ENCODE measurements at places on chromosomes 2 and 18.

DNA sequence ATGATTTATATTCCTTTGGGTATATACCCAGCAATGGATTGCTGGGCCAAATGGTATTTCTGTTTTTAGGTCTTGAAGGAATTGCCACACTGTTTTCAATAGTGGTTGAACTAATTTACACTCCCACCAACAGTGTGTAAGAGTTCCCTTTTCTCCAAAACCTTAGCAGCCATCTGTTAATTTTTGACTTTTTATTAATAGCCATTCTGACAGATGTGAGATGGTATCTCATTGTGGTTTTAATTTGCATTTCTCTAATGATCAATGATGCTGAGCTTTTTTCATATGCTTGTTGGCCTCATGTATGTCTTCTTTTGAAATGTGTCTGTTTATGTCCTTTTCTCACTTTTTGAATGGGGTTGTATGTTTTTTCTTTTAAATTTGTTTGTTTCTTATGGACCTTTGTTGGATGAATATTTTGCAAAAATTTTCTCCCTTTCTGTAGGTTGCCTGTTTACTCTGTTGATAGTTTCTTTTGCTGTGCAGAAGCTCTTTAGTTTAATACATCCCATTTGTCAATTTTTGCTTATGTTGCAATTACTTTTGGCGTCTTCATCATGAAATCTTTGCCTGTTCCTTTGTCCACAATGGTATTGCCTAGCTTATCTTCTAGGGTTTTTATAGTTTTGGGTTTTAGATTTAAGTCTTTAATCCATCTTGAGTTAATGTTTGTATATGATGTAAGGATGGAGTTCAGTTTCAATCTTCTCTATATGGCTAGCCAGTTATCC, 119.7 kb upstream of the XIRP2 start:
- DNase-seq = no peak

GRCh38 chr2:50513724-50514123, 518.2 kb downstream of the NRXN1 start:
- no peak for DNase-seq

GRCh38 chr2:216495656-216496055, 3.0 kb upstream of the RPL37A start:
- no peak for DNase-seq

- DNase-seq = no peak
These were observed 161.1 kb downstream of the FAM210A start for GRCh38 chr18:13565228-13565627.

- no peak for DNase-seq
These were observed 286.5 kb upstream of the CDH7 start for GRCh38 chr18:65464361-65464760.

DNA sequence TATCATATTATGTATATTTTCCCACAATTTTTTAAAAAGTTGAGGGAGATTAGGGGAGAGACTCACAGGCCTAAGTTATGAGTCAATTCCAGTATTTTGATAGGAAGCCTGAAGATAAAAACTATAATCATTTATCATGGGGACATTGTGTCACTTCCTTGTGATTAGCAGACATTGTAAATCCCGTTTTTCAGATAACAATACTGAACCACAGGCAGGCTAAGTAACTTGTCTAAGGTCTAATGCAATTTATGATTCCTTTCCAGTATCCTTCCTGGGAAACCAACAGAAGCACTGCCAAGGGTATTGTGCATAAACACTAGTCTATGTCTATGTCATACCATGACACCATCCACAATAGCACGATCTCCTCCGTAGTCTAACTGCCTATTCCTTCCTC, 235.2 kb upstream of the PIK3C3 start:
- no peak for DNase-seq

DNA sequence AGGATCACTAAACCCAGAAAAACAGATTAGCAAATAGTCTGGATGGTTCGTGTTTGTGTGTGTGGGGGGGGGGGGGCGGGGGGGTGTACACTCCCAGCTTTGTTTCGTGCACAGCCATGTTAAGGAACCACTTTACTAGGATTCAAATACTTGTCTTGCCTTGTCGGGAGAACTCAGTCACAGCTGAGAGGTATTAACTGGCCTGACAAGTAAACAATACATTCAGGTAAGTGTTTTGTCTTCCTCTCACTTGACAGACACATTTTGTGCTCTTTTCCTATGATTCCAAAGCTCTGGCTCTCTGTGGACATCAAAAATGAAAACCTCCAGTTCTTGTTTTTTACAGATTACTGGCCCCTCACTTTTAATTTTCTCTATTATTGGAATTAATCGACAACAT, 173.5 kb downstream of the LRP1B start:
- no peak for DNase-seq

GRCh38 chr2:53813151-53813550, 26.3 kb downstream of the ERLEC1 start:
- no peak for DNase-seq

- DNase-seq = no peak
These were observed 935.7 kb downstream of the LRP1B start for GRCh38 chr2:141195087-141195486.

- no peak for DNase-seq
These were observed 142.8 kb downstream of the NDUFA10 start for GRCh38 chr2:239882331-239882732.

DNA sequence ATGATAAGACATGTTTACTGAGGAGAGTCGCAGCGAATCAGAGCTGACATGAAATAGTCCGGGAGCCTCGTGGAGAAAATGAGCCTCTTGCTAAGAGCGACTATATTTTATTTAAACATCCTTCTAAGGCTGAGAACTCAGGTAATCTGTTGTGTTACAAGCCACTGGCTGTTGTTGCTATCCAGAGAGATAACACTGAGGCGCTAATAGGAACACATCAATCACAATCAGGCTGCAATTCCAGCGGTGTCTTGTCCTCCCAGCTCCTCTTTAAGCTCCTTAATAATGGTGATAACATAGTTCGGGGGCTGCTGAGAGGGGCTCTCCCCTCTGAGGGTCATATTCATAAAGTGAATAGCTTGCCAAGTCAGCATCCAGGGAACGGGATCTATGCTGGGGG, 95.1 kb downstream of the INSIG2 start:
- no peak for DNase-seq

GRCh38 chr2:225512876-225513540, 113.5 kb downstream of the NYAP2 start:
- DNase-seq = no peak

DNA sequence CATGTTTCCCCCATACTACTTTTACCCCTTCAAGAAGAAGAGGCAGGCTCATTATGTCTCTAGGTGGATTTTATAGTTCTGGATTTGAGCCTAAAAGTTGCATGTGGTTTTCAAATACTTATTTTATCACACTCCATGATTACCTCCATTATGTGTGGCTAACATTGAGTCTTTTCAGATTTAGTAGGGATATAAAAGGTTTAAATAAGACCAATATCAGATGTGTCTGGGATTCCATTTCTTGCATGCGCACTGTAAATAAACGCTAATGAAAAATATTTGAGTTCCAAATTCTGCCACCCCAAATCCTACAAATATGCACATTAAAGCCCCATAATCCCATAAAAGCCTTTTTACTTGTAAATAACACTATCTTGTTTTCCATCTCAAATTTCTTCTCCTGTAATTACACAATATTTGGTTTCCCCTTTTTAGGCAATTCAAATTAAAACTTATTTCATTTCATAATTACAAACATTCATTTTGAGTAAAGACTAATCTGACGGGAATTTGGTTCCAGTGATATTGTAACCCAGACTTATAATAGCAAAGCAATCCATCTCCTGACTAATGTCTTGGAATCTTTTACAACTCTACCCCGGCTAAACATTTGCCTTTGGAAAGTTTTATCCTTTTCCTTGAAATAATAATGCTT, 600.0 kb downstream of the SLC4A3 start:
- peak; percentile 84 for DNase-seq

DNA sequence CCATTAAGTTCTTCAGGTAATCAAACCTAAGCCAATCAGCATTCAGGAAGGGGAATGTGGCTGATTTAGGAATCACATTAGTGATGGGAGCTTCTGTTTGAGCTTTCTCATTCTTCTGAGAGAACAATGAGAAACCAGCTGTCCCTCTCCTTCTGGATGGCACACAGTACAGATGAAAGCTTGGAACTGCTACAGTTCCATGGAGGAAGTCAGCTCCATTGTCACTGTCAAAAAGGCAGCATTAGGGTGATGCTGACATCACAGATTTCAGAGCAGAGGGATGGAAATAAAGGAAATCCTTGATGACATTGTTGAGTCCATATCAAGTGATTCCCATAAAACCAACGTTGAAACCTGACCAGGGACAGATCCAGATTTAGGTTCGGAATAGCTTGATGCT, 36.1 kb upstream of the ACYP2 start:
- no peak for DNase-seq

GRCh38 chr18:8841781-8842485, 136.6 kb downstream of the MTCL1 start:
- no peak for DNase-seq

DNA sequence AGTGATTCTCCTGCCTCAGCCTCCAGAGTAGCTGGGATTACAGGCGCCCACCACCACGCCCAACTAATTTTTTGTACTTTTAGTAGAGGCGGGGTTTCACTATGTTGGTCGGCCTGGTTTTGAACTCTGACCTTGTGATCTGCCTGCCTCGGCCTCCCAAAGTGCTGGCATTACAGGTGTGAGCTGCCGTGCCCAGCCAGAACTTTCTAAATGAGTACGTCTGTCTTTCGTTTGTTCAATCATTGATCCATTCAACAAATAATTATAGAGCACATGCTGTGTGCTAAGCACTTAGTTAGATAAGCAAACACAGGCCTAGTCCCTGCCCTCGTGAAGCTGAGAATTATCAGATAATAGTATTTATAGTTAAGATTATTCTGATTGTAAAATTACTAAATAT, 56.5 kb downstream of the TTC39C start:
- no peak for DNase-seq

- DNase-seq = no peak
These were observed 25.1 kb upstream of the ME2 start for GRCh38 chr18:50853863-50854271.

DNA sequence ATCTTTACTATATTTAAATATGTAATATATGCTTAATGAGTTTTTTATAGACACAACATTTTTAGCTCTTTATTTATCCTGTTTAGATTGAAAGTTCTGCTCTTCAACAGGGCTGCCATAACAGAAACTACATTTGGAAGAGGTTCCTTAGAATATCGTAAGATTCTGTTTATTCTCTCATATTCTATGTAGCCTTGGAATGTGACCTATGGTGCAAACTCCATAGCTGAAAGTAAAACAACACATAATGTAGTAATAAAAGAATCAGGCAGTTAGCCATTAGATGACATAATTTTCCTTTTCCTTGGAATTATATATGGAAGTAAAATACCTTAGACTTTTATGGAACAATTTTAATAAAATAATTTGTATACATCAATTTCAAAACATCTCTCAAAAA, 91.3 kb downstream of the ZNF804A start:
- peak; percentile 10 for DNase-seq

GRCh38 chr2:1837022-1837421, 92.7 kb upstream of the PXDN start:
- no peak for DNase-seq

DNA sequence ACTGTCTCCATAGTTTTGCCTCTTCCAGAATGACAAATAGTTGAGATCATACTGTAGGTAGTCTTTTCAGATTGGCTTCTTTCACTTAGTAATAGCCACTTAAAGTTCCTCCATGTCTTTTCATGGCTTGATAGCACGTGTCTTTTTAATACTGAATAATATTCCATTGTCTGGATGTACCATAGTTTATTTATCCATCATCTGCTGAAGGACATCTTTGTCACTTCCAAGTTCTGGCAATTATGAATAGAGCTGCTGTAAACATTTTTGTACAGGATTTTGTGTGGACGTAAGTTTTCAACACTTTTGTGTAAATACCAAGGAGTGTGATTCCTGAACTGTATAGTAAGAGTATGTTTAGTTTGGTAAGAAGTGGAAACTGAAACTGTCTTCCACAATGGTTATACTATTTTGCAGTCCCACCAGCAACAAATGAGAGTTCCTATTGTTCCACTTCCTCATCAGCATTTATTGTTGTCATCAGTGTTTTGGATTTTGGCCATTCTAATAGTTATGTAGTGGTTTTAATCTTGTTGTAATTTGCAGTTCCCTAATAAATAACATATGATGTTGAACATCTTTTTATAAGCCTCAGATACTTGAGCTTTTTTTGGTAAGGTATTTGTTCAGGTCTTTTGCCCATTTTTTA, 18.9 kb downstream of the LTBP1 start:
- DNase-seq = no peak

DNA sequence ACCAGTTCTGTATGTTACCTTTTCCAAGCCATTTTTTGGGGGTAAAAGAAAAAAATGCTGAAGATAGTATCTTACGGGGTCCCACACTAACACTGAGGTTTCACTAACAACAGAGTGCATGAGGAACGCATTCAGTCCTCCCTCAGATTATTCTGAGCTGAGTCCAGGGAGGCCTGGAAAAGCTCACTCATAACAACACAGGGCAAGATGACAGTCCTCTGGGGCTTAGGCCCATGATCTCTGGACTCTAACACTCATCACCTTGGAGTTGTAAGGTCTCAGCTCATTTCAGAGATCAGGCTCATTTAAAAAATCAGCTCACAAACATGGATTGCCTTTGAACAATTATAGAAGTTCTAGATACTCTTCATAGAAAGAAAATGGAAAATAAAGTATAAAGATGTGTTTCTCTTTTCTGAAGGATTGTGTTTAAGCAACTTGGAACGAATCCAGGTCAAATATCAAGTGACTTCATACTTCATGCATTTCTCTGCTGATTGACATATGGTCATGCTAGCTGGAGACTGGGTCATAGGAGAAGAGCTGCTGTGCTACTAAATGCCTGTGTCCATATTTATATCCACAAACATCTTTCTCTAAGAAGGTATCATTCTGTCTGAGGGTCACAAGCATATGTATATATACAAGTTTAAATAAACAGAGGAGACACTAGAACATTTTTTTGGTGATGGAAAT, 265.8 kb downstream of the ALK start:
- DNase-seq = no peak

DNA sequence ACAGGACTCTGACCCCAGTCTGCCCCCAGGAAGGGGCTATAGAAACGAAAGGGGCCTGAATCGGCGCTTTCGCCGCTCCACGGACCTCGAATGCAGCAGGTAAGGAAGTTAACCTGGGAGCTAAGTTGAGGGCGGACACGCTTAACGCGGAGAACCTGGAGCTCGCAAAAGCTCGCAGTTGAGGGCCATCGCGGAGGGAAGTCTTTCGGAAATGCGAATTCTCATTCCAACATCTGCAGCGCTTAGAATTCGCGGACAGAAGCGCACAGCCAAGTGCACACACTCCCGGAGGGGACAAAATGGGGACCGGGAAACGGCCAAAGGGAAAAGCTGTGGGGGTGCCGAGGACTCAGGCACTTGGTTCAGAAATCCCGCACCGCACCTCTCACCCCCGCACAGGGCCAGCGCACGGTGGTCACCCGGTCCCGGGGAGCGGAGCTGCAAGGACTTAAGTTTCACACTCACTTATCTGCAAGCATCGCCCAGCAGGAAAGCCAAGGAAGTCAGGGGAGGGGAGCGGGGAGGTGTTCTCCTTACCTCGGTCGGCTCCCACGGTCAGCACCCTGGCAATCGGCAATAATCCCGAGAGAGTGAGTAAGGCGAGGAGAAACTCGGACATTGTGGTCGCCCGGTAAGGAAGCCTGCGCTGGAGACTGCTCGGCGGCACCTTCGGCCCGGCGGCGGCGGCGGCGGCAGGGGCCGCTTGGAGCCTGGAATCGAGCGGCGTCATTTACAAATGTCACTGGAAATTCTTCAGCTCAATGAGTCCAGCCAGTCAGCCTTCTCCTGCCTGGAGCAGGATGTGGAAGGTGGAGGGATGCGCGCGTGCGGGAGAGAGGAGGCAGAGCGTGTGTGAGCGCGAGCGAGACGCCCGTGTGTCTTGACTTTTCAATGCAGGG, 456 bp downstream of the LRP1B start:
- DNase-seq = peak; percentile 34

All from fibroblast of skin of left quadriceps (primary cell).